HuH-7.5 (cell line): ENCODE measurements at places on chromosomes 16 and 17.

GRCh38 chr17:73910206-73910605, 266.0 kb upstream of the SDK2 start:
- no peak for DNase-seq

DNA sequence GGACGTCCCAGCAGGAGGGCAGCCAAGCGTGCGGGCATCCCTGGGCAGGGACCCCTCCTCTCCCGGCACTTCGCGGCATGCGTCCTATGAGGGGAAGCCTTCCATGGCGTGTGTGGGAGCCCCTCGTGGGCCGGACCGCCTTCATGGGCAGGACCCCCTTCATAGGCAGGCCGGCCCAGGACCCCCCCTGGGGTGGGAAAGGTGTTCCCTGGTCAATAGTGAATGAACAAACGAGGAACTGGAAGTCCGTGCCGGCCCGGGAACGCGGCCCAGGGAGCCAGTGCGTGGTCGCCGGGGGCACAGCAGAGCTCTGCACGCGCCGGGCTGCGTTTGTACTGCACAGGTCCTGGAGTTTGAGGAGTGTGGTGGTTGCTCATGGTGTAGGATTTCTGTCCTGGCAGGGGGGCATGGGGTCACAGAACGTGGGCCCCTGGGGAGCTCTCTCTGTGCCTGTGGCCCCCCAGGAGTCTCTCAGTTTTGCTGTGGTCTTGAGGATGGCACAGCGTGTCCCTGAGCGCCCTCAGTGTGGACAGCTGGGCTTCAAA, 13.9 kb downstream of the BAIAP2 start:
- no peak for DNase-seq

GRCh38 chr16:27482397-27483087, 67.2 kb downstream of the GTF3C1 start:
- DNase-seq, result no peak

- DNase-seq, result no peak
These were observed 109.2 kb downstream of the SDR42E1 start for GRCh38 chr16:81902025-81902424.
